B cell (primary cell): ENCODE measurements at places on chromosomes 12 and 14. TPM values are rescaled to one million over a fixed set of nuclear protein-coding genes. Genes with fewer than 3 reads are reported as not detected.

- no peaks in the 10 kb centered on the region for H3K27me3 ChIP-seq
- H3K27ac ChIP-seq = no peak overlapping the region
- no peak for DNase-seq
- H3K36me3 ChIP-seq = no peaks in the 10 kb centered on the region
- H3K4me3 ChIP-seq = no peak overlapping the region
- H3K4me1 ChIP-seq = no peaks in the 10 kb centered on the region
Measured at GRCh38 chr12:130429656-130430505, 92.2 kb downstream of the PIWIL1 start.

GDF3 gene
- polyA plus RNA-seq = not detected in 2 replicates

ORAI1 gene
- 57.0 and 66.0 TPM in 2 replicates for polyA plus RNA-seq

GRCh38 chr12:3190101-3190500 is 112.9 kb downstream of the TSPAN9 start:
- no peak overlapping the region for H3K4me3 ChIP-seq
- no peaks in the 10 kb centered on the region for H3K27me3 ChIP-seq
- H3K27ac ChIP-seq = no peak overlapping the region
- no peak for DNase-seq
- H3K36me3 ChIP-seq = no peaks in the 10 kb centered on the region

DNA sequence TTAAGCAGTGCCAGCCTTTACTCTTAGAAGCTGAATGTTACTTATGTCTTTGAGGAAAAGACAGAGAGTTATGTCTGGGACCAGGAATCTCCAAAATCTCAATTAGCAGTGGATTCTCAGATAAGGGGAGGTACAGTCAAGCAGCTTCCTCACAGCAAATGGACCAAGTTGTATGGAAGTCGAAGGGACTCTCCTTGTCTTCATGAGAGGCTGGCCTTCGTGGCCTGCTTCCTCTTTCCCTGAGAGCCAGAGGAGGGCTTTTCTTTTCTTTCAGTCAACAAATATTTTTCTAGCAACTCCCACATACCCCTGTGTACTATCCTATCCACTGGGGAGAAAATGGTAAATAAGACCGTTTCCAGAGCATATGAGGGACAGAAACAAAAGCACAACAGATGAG is 6.6 kb upstream of the WNT5B start:
- no peak overlapping the region for H3K4me3 ChIP-seq

HNF1A gene
- polyA plus RNA-seq = not detected in 2 replicates

GRCh38 chr14:81619816-81620215 is 86.2 kb upstream of the SEL1L start:
- no peak overlapping the region for H3K4me3 ChIP-seq
- no peaks in the 10 kb centered on the region for H3K4me1 ChIP-seq
- no peak overlapping the region for H3K27ac ChIP-seq

- no peaks in the 10 kb centered on the region for H3K27me3 ChIP-seq
- peaks cover 45% of the 10 kb centered on the region for H3K4me1 ChIP-seq
Measured at GRCh38 chr12:116194935-116195431, 82.5 kb downstream of the MED13L start.

TEX52 gene
- polyA plus RNA-seq = not detected in 2 replicates

PLEKHG7 gene
- 2.1 and 7.5 TPM in 2 replicates for polyA plus RNA-seq

JAG2 gene
- polyA plus RNA-seq = 0.27 and 0.66 TPM in 2 replicates

DNA sequence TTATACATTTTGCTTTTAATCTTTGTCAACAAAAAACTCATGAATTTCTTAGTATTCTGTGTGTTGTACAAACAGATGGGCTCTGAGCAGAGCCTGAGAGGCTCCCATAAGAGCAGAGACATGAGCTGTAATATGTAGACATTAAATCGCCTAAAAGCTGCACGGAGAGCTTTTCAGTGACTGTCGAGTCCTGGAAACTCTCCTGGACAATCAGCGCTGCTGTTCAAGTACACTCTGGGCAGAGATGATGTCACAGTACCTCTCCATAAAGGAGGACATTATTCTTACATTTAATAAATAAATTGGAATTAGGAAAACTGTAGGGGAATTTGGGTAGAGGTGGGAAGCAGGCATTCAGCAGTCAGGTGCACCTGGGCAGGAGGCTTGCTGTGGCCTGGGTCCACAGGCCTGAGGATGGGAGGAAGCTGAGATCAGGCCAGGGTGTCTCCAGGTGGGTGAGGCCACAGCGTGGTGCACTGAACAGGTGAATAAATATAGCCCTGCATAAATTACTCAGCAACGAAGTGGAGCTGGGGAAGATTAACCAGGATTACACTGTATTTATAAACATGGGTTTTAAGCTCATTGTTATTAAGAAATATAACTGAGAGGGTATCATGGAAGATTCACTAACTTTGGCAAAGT is 13.3 kb upstream of the TCL1A start:
- no peaks in the 10 kb centered on the region for H3K27me3 ChIP-seq
- DNase-seq = no peak
- peaks cover 74% of the 10 kb centered on the region for H3K4me1 ChIP-seq
- peak overlapping the region; percentile 74 for H3K27ac ChIP-seq
- peaks cover 3% of the 10 kb centered on the region for H3K36me3 ChIP-seq
- no peak overlapping the region for H3K4me3 ChIP-seq

- no peaks in the 10 kb centered on the region for H3K4me1 ChIP-seq
- H3K27me3 ChIP-seq = no peaks in the 10 kb centered on the region
- peaks cover 22% of the 10 kb centered on the region for H3K36me3 ChIP-seq
- no peak overlapping the region for H3K4me3 ChIP-seq
- H3K27ac ChIP-seq = no peak overlapping the region
Measured at GRCh38 chr12:113010701-113011100, 32.4 kb downstream of the OAS2 start.

DNA sequence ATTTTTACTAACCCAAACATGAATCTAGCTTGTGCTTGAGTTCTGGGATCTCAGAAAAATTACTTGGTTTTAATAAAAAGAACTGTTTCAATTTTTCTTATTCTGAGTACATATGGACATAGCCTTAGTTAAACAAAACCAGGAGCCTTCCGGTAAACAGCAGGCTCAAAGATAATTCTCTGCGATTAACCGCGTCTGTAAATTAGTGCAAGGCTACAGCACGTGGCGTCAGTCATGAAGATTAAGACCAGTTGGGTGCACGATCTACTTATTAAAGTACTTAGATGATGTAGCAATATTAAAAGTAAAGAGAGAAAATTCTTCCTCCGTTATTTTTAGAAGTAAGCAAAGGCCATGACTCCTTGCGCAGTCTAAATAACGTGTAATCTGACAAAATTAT is 700 bp downstream of the KCNJ8 start:
- H3K4me1 ChIP-seq = no peaks in the 10 kb centered on the region
- H3K27ac ChIP-seq = no peak overlapping the region
- no peaks in the 10 kb centered on the region for H3K36me3 ChIP-seq
- peaks cover 38% of the 10 kb centered on the region for H3K27me3 ChIP-seq
- no peak for DNase-seq
- no peak overlapping the region for H3K4me3 ChIP-seq

- H3K4me1 ChIP-seq = no peaks in the 10 kb centered on the region
- no peak overlapping the region for H3K27ac ChIP-seq
- H3K36me3 ChIP-seq = no peaks in the 10 kb centered on the region
- no peaks in the 10 kb centered on the region for H3K27me3 ChIP-seq
Measured at GRCh38 chr12:115296613-115297198, 612.7 kb upstream of the TBX3 start.

DNA sequence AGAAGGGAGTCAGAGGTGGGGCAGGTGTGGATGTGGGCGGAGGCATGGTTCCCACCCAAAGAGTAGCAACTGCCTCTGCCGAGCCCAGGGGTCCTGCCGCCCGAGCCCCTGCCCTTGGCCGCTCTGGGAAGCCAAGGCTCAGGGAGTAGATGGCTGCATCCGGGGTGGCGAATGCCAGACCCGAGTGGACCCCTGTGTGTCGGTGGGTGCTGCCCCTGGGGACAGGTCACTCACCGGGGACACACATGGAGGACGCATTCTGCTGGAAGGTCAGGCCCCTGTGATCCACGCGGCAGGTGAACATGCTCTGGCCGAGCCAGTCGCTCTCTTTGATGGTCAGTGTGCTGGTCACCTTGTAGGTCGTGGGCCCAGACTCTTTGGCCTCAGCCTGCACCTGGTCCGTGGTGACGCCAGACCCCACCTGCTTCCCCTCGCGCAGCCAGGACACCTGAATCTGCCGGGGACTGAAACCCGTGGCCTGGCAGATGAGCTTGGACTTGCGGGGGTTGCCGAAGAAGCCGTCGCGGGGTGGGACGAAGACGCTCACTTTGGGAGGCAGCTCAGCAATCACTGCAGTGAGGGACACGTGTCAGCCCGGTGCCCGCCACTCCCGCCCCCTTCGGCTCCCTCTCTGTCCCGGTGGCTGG is 329.0 kb downstream of the TMEM121 start:
- no peaks in the 10 kb centered on the region for H3K27me3 ChIP-seq
- DNase-seq = no peak
- H3K4me1 ChIP-seq = peaks cover 8% of the 10 kb centered on the region
- H3K27ac ChIP-seq = peak overlapping the region; percentile 94

DNA sequence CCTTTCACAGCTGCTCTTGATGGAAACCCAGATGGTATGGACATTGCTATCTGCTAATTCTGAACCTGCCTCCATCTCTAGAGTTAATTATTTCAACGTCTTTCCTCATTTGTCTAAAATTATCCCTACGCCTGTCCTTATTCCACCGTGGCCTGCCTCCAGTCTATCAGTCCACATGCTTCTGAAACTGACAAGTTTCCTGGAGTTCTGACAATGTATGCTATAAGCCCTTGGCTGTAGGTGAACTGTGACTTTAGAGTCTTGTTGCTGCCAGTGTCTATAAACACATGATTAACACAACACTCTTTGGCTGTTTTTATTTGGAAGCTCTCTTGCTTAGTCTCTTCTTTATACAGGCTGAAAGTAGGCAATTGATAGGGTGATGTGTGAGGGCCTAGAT is 1052.9 kb downstream of the TMTC2 start:
- no peaks in the 10 kb centered on the region for H3K4me1 ChIP-seq
- no peak overlapping the region for H3K4me3 ChIP-seq
- no peaks in the 10 kb centered on the region for H3K36me3 ChIP-seq
- H3K27me3 ChIP-seq = no peaks in the 10 kb centered on the region
- DNase-seq = no peak

DNA sequence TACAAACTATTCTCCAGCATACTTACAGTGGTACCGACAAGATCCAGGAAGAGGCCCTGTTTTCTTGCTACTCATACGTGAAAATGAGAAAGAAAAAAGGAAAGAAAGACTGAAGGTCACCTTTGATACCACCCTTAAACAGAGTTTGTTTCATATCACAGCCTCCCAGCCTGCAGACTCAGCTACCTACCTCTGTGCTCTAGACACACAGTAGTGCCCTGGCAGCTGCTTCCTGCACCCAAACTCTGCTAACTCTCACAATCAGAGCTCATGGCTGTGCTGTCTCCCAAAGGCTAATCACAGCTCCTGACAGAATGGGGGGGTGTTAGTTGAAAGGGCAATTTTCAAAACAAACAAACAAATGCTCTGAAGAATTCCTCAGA is 95.2 kb upstream of the OR4E1 start:
- no peaks in the 10 kb centered on the region for H3K36me3 ChIP-seq
- H3K27ac ChIP-seq = no peak overlapping the region

PTGDR gene
- 0.04 and 0.25 TPM in 2 replicates for polyA plus RNA-seq

DNA sequence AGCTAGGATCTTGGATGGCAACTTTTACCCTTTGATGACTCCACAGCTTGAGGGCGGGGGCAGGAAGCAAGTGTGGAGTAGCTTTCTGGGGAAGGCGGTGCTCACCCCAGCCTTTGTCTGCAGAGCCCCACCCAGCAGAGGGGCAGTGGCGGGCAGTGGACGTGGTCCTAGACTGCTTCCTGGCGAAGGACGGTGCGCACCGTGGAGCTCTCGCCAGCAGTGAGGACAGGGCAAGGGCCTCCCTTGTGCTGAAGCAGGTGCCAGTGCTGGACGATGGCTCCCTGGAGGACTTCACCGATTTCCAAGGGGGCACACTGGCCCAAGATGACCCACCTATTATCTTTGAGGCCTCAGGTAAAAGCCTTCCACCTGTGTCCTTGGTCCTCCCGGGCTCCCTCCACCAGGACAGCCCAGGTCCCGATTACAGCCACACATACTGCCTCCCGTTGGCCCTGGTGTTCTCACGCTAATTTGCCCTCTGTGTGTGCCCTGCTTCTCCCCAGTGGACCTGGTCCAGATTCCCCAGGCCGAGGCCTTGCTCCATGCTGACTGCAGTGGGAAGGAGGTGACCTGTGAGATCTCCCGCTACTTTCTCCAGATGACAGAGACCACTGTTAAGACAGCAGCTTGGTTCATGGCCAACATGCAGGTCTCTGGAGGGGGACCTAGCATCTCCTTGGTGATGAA is 1.2 kb downstream of the TAPBPL start:
- no peak for DNase-seq
- H3K36me3 ChIP-seq = peaks cover 47% of the 10 kb centered on the region
- no peaks in the 10 kb centered on the region for H3K27me3 ChIP-seq
- H3K4me1 ChIP-seq = peaks cover 55% of the 10 kb centered on the region

ESPL1 gene
- 0.88 and 1.1 TPM in 2 replicates for polyA plus RNA-seq

OR6C2 gene
- not detected in 2 replicates for polyA plus RNA-seq

ALKBH2 gene
- polyA plus RNA-seq = 14.6 and 25.6 TPM in 2 replicates

ALDH1L2 gene
- polyA plus RNA-seq = 0.04 and 0.13 TPM in 2 replicates

DNA sequence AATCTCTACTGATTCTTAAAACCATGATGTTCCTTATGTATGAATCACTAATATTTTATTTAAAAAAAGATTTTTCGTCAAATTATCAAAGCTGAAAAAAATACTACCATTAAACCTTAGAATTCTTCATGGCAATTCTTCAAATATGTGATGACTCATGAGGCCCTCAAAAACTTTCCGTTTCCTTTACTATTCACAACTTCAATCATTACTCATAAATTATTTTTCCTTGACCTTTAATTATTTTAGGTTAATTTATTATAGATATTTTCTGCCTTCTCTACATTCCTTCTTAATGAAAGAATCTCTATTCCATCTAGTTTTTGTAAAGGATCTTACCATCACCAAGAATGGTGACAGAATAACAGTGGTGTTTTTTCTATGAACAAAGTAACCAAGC is 162.1 kb upstream of the SOX5 start:
- DNase-seq = no peak
- no peaks in the 10 kb centered on the region for H3K4me1 ChIP-seq
- no peak overlapping the region for H3K4me3 ChIP-seq
- no peaks in the 10 kb centered on the region for H3K27me3 ChIP-seq
- no peaks in the 10 kb centered on the region for H3K36me3 ChIP-seq

DHRS2 gene
- polyA plus RNA-seq = 0.01 TPM in 1 of 2 replicates, not detected in the other

GRCh38 chr12:125185740-125186470 is 120.7 kb downstream of the AACS start:
- peak; percentile 50 for DNase-seq
- no peaks in the 10 kb centered on the region for H3K27me3 ChIP-seq
- peaks cover 26% of the 10 kb centered on the region for H3K4me1 ChIP-seq
- H3K36me3 ChIP-seq = no peaks in the 10 kb centered on the region
- no peak within 1 kb of the TSS for H3K4me3 ChIP-seq

- no peaks in the 10 kb centered on the region for H3K27me3 ChIP-seq
- no peak overlapping the region for H3K4me3 ChIP-seq
- no peaks in the 10 kb centered on the region for H3K36me3 ChIP-seq
- H3K27ac ChIP-seq = no peak overlapping the region
- H3K4me1 ChIP-seq = peaks cover 10% of the 10 kb centered on the region
- DNase-seq = no peak
Measured at GRCh38 chr14:74524076-74524811, 30.7 kb downstream of the ISCA2 start.

GPR137C gene
- 0.06 and 0.22 TPM in 2 replicates for polyA plus RNA-seq

PRB2 gene
- polyA plus RNA-seq = not detected in 2 replicates

- no peak overlapping the region for H3K27ac ChIP-seq
- H3K4me3 ChIP-seq = no peak overlapping the region
- DNase-seq = no peak
- no peaks in the 10 kb centered on the region for H3K27me3 ChIP-seq
Measured at GRCh38 chr12:45977620-45978019, 12.8 kb downstream of the SCAF11 start.

GRCh38 chr12:124827588-124828184 is 36.0 kb downstream of the SCARB1 start:
- no peaks in the 10 kb centered on the region for H3K4me1 ChIP-seq
- no peak for DNase-seq
- no peak overlapping the region for H3K4me3 ChIP-seq
- H3K27me3 ChIP-seq = no peaks in the 10 kb centered on the region
- no peak overlapping the region for H3K27ac ChIP-seq
